Fibroblast of upper back skin (primary cell): ENCODE measurements at places on chromosomes 3 and 15.
A peak's percentile ranks its signal among the peaks of the same experiment; 100 is the strongest.

DNA sequence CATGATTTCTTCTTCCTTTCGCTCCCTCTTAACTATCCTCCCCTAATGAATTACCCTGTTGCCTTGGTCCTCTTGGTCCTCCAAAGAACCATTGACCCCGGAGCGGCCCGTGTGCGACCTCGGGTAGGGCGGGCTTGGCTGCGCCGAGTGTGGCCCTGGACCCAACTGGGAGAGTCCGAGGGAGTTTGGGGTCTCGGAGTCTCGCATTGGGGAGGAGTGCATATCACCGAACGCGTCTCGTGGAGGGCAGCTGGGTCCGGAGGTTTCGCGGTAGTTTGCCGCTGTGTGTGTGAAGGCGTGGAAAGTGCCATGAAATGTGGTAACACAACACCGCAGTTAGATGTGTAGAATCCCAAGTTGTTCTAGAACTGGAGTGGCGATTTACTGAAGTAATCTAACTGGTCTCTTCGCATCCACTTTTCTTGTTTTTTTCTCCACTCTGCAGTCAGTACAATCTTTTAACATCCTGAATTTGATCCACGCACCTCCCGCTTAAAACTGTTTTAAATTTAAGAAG lies 363 bp downstream of the GTF2E1 start:
- DNase-seq: peak; percentile 18

- no peak for DNase-seq
These were observed 126.3 kb downstream of the EEFSEC start for GRCh38 chr3:128279601-128279880.

DNA sequence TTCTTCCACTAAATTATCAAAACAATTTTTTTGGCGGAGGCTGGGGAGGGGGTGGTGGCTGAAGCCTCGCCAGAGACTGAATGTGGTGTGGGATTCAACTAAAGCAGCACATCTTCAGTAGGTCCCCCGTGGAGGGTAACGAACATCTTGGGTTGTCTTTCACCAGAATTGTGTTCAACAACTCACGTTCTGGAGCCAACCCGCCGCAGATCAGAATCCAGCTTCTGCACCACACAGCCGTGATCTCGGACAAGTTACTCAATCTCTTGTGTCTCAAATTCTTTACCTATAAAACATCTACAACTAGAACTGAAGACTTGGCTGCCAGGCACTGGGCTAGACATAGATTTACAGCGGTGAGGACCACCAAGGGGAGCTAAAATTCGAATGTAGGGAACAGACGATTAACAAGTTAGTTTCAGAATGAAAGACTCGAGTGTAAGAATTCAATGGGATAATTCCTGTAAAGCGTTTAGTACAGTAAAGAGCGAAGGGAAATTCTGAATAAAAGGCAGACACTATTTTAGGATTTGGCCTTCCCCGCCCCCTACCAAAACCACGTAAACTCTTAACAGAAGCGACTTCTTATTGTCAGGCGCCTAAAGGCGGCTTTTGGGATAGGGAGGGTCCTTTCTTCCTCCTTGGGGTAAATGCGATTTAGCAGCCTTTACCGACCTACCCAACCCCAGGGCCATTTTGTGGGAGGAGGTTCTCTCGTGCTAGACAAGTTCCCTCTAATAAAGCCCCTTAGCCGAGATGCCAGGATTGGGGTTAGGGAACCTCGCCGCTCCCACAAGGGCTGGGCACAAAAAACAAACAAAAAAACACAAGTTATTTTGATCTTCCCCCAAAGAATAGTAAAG lies 697 bp upstream of the RAB5A start:
- DNase-seq: peak; percentile 4

GRCh38 chr3:80994767-80995166 lies 766.7 kb downstream of the GBE1 start:
- DNase-seq: no peak

GRCh38 chr3:114639171-114639570 lies 345.3 kb downstream of the TIGIT start:
- no peak for DNase-seq
